ENCODE measurements at places on chromosomes 11 and 22.

- DNase-seq = no peak
Measured at GRCh38 chr22:44019846-44020245, 4.3 kb upstream of the PARVB start.

DNA sequence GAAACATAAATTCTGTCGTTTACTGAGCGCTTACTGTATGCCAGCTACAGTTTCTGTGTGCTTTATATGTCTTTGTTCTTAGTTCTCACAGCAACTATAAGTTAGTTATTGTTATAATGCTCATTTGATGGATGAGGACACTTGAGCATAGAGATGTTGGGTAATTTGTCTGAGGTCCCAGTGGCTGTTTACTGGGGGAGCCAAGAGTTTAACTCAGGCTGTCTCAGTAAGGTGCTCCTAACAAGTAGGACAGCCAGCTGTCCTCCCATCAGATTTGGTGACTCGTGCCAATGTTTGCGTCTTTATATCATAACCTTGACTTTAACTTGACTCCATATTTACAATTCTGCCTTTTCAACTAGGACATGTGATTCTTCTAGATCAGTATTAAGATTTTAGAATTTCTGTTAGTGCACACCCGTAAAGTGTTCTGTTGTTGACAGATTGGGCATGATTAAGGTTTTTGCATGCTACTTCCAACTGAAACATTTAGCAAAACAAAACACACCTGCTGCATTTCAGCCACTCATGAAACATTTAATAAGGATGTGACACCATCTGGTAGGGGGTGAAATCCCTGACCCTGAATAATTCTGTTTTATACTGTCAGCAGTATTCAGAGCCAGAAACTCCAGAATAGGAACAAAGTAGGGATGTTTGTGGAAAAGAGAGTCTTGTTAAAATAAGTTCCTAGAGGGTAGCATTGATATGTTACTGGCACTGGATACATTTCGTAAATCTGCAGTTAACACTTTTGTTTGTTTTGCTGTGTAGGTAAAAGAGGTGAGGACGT is 1.9 kb downstream of the REXO2 start:
- no peak for DNase-seq

DNA sequence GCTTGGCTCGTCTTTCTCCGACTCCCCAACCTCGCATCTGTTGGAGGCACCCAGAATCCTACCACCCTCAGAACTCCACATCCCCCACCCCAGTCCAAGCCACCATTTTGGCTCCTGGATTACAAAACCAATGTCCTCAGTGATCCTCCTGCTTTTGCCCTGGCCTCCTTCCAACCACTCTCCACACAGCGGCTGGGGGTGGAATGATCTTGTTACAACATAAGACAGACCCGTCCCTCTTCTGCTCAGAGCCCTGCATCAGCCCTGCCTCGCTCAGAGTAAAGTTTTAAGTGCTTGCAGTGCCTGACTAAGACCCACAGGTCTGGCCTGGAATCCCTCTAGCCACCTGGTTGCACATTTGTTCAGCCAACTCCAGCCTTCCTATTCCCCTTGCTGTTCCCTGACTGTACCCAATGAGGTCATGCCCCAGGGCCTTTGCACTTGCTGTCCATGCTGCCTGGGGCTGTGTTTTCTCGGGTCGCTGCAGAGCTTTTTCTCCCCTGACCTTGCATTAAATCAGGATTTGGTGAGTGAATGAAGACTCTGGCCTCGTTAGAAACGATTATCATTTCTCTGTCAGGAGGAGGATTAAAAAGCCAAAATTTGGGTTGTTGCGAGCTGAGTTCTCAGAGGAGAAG is 67.3 kb downstream of the IGF2 start:
- no peak for DNase-seq

DNA sequence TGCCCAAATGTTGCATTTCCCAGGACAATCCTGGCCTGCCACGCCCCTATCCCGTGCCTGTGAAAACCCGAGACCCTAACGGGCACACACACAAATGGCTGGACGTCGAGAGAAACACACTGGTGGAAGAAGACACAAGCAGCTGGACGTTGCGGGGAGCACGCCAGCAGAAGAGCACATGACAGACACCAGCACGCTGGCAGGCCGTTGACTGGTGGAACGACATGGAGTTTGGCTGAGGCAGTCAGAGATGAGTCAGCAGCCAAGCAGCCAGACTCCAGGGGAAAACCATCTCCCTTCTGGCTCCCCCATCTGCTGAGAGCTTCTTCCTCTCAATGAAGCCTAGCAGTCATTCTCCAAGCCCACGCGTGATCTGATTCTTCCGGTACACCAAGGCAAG is 606.7 kb upstream of the LRRC4C start:
- no peak for DNase-seq

DNA sequence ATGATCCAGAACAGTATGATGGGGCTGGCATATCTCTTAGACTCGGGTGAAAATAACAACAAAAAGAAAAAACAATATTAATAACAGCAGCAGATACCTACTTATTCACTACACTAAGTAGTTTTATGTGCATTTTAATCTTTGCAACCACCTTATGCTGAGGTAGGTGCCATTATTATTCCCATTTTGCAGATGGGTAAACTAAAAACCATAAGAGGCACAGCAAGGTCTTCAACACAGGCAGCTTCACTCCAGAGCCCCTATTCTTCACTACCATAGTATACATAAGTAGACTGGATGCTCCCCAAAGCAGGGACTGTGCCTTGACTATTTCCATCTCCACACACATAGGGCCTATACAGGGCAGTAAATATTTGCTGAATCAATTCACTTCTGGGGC is 41.0 kb downstream of the CLPB start:
- no peak for DNase-seq

- DNase-seq = no peak
Measured at GRCh38 chr11:78699609-78700135, 125.0 kb upstream of the NARS2 start.

DNA sequence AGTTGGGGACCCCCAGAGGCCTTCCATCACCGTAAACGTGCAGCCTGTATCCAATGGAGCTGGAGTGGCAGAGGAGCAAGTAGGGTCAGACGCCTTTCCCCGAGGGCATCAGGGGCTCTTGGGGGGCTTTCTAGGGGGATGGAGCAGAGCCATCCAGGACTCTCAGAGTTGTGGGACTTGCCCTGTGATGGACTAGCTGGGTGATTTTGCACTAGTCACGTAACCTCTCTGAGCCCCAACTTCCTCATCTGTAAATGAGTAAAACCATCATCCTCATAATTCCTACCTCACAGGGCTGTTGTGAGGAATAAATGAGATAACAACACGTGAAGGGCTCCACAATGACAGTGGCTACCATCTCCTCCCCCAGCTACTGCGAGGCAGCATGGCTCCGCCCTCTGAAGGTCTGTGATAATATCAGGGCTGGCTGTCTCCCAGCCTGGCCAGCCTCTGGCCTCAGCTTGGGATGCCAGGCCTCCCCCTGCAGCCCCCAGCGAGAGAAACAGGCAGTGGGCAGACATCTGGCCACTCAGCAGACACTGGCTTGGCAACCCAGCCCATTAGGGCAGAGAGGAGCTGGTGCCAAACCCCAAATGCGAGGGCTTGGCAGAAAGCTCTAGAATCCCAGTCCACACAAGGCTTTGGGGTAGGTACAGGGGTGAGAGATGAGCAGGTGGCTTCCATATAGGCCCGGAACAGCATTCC is 6.7 kb downstream of the USP2 start:
- no peak for DNase-seq

DNA sequence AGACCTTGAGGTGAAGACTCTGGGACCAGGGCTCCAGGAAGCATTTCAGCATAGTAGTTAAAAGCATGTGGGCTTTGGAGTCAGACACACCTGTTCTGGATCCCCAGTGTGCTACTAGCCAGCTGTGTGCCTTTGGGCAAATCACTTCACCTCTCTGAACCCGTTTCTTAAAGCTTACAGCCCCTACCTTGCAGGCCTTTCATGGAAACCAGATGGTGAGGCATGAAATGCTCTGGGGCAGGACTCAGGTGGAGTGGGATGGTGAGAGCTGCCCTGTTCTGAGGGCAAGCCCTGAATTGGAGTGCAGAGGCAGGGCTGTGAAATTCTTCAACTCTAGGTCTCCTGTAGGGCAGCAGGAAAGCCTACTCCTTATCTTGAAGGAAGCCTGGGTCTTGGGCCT is 10.5 kb downstream of the UCP2 start:
- DNase-seq = no peak

DNA sequence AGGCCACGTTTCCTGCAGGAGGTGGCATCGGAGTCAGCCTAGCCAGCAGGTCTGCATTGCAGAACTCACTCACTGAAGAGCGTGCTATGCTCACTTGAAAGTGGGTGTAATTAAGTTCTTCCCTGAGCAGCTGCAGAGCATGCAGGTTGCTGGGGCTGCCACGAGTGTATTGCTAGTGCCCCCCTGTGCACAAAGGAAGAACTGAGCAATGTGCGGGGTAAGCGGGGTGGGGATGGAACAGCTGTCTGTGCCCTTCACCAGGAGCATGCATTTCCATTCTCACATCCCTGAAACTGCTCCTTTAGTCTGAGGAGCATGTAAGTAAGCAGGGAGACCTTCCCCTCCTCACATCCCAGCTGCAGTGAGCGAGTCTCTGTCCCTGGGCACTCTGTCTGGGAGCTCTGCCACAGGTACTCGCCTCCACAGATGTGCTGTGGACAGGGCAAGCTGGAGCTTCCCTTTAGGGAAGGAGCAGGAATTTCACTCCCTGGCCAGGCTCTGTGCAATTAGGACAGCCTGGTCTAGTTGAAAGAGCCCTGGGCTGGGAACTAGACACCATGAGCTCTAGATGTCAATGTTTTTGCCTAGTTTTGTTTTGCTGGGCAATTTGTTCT is 1031.8 kb downstream of the NTM start:
- DNase-seq = no peak

- no peak for DNase-seq
Measured at GRCh38 chr11:82828472-82828871, 71.8 kb downstream of the PRCP start.

GRCh38 chr11:91173701-91174100 is 950.9 kb upstream of the CHORDC1 start:
- no peak for DNase-seq

GRCh38 chr11:61065955-61066638 is 36.2 kb upstream of the CD5 start:
- no peak for DNase-seq

DNA sequence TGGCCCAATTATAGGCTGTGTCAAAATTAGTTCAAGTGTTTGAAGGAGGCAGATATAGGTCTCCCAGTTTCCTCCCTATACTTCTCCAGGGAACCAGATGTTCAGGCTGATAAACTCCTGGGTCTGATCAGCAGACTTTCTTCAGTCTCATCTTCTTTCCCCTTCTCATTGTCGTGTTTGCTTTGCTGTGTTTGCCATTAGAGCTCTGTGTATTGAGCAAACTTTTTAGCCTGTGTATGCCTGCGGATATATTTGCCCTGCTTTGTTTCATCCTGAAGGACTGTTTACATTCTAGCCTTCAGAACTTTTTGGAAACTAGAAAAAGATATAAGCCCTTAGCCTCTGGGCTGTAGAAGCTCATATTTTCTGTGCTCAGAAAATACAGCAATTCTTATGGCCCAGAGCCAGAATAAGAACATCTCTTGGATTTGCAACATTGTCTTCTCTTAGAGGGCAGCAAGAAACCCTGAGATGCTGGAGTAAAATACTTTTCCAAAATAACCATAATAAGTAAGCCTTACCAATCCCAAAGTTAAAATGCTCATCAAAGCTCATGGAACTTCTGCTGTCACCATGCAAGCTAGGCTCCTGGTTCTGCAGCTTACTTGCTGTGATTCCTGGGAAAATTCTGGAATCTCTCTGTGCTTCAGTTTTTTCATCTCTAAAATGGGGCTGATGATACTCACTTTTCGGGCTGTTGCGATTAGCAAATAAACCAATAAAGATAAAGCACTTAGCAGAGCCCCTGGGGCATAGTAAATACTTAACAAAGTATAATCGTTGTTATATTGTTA is 34.1 kb upstream of the ME3 start:
- DNase-seq = no peak

DNA sequence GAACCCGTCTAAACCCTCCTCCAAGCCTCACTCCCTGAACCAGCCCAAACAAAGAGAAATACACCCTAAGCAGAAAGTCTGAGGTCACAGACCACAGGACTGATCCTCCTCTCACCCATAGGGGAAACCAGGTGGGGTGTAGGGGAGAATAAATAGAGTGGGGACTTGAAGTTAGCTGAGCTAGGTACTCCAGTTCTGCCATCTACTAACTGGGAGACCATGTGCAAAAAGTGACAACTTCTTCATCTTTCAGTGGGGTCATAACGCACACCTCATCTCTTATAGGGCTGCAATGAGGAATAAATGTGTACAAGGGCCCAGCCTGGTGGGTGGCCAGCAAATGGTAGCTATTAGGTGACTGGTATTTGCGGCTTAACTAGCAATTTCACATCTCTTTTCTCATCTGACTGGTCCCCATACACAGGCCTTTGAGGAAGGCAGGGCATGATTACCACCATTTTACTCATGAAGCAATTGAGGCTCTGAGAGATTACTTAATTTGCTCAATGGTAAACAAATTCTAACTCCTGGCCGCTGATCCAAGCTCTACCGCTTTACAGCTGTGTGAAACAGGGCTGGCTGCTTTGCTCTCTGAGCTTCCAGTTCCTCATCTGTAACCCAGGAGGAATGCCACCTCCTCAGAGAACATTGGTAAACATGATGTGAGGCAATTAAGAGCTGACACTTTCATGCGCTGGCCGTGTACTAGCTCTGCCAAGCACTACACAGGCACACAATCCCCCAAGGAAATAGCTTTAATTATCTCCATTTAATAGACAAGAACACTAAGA is 16.6 kb downstream of the TBC1D10A start:
- DNase-seq = no peak

- DNase-seq = no peak
Measured at GRCh38 chr22:45970705-45971407, 6.1 kb downstream of the WNT7B start.

DNA sequence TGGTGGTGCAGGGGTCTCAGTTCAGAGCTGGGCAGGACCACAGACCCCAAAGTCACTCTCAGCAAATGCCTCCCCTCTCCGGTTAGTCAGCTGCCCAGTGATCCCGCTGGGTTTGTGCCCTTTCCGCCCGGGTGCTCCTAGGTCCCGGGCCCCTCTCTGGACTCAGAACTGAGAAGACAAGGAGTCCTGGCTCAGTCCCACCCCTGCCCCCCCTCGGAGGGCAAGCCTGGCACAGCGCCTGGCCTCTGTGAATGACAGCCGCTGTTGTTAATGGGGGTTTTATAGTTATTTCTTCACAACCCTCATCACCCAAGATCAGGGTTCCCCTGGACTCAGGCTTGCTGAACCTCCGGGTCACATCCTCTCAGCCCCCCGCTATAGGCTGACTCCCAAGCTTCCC is 47.6 kb downstream of the ELFN2 start:
- no peak for DNase-seq
